MCF 10A (cell line): ENCODE measurements at places on chromosomes 16 and 17.
A peak's percentile ranks its signal among the peaks of the same experiment; 100 is the strongest.

- peaks cover 8% of the 10 kb centered on the region for H3K4me1 ChIP-seq
- DNase-seq, result no peak
- H3K36me3 ChIP-seq, result peaks cover 12% of the 10 kb centered on the region
- H3K27me3 ChIP-seq, result no peaks in the 10 kb centered on the region
- no peak overlapping the region for H3K4me3 ChIP-seq
- no peak overlapping the region for H3K27ac ChIP-seq
These were observed 41.7 kb upstream of the CDRT4 start for GRCh38 chr17:15509095-15509494.

GRCh38 chr17:61519754-61520440 is 67.7 kb downstream of the TBX4 start:
- no peak for DNase-seq
- H3K4me3 ChIP-seq, result no peak overlapping the region
- no peak overlapping the region for H3K27ac ChIP-seq

- H3K4me3 ChIP-seq, result no peak overlapping the region
- DNase-seq, result no peak
- no peak overlapping the region for H3K27ac ChIP-seq
- H3K36me3 ChIP-seq, result no peaks in the 10 kb centered on the region
- peaks cover 5% of the 10 kb centered on the region for H3K4me1 ChIP-seq
- H3K27me3 ChIP-seq, result peaks cover 10% of the 10 kb centered on the region
These were observed 4.8 kb downstream of the LHX1 start for GRCh38 chr17:36942019-36942599.

DNA sequence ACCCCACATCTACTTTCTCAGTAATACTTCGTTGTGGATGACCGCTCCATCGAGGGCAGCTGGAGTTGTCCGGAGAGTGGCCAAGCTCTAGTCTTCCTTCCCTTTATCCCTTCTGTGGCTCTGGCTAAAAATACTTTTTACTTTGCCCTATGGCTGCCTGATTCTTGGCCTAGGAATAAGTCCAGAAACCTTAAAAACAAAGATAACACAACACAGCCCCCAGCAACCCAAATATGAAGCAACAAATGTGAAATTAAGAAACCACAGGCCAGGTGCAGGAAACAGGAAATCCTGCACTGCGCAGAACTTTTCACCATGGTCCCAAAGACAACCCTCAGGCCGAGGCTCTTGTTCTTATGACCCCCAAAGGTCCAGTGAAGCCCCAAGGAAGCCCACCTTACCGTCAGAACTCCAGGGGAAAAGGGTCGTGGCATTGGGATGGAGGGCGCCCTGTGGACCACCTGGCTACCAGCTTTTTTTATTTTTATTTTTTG is 26.0 kb downstream of the TK2 start:
- H3K4me1 ChIP-seq, result peaks cover 18% of the 10 kb centered on the region
- no peaks in the 10 kb centered on the region for H3K27me3 ChIP-seq
- no peak overlapping the region for H3K4me3 ChIP-seq
- no peak overlapping the region for H3K27ac ChIP-seq
- H3K36me3 ChIP-seq, result peaks cover 38% of the 10 kb centered on the region

GRCh38 chr16:65015599-65015998 is 106.3 kb downstream of the CDH11 start:
- H3K27ac ChIP-seq, result no peak overlapping the region
- no peak for DNase-seq
- H3K36me3 ChIP-seq, result no peaks in the 10 kb centered on the region
- no peak overlapping the region for H3K4me3 ChIP-seq

GRCh38 chr16:65547772-65548446 is 426.0 kb upstream of the CDH11 start:
- H3K4me1 ChIP-seq, result no peaks in the 10 kb centered on the region
- H3K36me3 ChIP-seq, result no peaks in the 10 kb centered on the region
- H3K4me3 ChIP-seq, result no peak overlapping the region
- H3K27me3 ChIP-seq, result no peaks in the 10 kb centered on the region

GRCh38 chr16:55399911-55400310 is 75.9 kb downstream of the IRX6 start:
- H3K4me3 ChIP-seq, result no peak overlapping the region
- no peaks in the 10 kb centered on the region for H3K36me3 ChIP-seq
- peaks cover 24% of the 10 kb centered on the region for H3K27me3 ChIP-seq

- peaks cover 24% of the 10 kb centered on the region for H3K4me1 ChIP-seq
- H3K4me3 ChIP-seq, result no peak overlapping the region
- DNase-seq, result no peak
- H3K27ac ChIP-seq, result no peak overlapping the region
These were observed 5.8 kb downstream of the TXNDC11 start for GRCh38 chr16:11736903-11737302.

DNA sequence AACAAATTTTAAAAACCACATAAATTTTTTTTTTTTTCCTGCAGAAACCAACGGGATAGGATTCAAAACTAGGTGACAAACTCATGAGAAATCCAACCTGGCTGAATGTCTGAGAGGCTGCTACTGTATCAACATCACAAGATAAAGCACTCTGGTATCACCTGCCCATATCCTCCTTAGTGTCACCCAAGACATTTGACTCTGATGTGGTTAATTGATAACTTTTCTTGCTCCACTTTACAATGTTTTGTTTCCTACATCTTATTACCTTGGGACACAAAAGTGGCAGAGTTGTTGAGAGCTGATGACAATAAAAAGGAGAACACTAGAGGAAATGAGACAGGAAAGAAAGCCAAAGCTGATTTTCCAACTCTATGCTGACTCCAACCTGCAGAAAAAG is 4.0 kb upstream of the FBXL20 start:
- peaks cover 46% of the 10 kb centered on the region for H3K36me3 ChIP-seq
- no peak overlapping the region for H3K27ac ChIP-seq
- no peak overlapping the region for H3K4me3 ChIP-seq
- DNase-seq, result no peak
- no peaks in the 10 kb centered on the region for H3K27me3 ChIP-seq
- peaks cover 15% of the 10 kb centered on the region for H3K4me1 ChIP-seq

DNA sequence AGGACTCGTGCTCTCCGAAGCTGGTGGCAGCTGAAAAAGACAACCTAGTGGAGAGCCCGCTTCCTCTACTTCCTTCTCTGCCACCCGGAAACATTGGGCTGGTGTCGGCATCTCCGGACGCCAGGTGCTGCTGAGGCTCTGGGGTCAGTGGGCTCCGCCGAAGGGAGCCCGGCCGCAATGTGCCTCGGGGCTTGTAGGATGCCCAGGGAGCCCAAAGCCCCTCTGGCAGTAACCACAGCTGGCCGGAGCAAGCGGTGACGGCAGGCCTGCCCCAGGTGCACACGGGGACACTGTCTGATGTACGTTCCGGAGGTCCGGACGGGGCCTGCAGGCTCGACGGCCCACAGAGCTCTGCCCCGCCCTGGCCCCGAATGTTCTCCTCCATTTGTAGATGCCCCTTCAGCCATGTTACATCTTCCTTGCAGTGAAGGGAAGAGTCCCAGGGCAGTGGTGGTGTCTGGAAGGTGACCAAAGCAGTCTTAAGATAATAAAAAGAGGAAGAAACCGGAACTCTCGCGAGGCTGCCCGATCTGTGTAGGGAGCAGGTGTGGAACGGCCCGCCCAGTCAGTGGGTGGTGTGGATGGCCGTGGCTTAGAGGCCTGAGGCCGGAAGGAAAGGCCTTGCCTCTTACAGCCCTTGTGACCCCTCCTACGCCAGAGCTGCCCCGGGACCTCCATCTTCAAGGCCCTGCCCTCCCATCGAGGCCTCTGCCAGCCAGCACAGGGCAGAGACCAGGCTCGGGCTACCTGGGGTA is 22.6 kb downstream of the NDUFAF8 start:
- no peaks in the 10 kb centered on the region for H3K27me3 ChIP-seq
- DNase-seq, result no peak
- peaks cover 47% of the 10 kb centered on the region for H3K36me3 ChIP-seq
- no peak overlapping the region for H3K4me3 ChIP-seq
- H3K27ac ChIP-seq, result no peak overlapping the region

- H3K4me1 ChIP-seq, result peaks cover 5% of the 10 kb centered on the region
- no peaks in the 10 kb centered on the region for H3K36me3 ChIP-seq
- peak overlapping the region; percentile 94 for H3K27ac ChIP-seq
- peak; percentile 83 for DNase-seq
- peak overlapping the region; percentile 88 for H3K4me3 ChIP-seq
These were observed 91.5 kb upstream of the TMEM97 start for GRCh38 chr17:28227316-28228108.

DNA sequence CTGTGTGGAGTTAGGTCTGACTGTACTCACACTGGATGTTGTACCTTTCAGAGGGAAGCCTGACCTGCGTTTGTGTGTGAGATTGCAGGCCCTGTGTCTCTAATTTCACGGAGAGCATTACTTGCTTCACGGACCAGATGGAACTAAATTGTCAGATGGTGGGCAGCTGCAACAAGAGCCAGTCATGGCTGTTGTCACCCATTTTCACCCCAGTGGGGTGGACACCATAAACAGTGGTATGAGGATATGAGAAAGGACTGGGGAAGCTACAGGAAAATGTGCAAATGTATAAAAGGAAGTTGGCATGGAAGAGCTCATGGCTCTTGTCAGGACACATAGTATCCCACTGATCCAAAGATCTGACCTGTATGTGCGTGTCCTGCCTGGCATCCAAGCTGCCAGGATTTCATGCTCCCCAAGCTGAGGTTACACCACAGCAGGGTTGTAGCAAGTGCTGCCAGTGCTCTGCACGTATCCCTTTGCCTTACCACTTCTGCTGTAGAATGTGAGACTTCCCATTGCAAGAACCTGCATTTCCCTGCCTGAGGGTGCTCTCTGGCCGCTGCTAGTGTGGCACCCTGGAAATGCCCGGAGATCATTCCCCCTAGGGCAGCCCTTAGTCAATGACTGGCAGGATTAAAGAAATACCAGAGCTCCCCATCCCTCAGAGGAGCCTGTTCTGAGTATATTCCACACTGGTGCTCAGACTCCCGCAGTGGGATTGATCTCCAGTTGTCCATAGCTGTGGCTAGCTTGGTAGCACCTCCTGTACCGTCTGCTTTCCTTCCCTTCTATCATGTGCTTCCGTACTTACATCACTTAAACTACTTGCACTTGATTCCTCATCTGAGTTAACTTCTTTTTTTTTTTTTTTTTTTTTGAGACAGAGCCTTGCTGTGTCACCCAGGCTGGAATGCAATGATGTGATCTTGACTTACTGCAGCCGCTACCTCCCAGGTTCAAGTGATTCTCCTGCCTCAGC is 70.4 kb upstream of the TANC2 start:
- DNase-seq, result peak; percentile 48
- no peaks in the 10 kb centered on the region for H3K36me3 ChIP-seq
- H3K4me3 ChIP-seq, result no peak overlapping the region

DNA sequence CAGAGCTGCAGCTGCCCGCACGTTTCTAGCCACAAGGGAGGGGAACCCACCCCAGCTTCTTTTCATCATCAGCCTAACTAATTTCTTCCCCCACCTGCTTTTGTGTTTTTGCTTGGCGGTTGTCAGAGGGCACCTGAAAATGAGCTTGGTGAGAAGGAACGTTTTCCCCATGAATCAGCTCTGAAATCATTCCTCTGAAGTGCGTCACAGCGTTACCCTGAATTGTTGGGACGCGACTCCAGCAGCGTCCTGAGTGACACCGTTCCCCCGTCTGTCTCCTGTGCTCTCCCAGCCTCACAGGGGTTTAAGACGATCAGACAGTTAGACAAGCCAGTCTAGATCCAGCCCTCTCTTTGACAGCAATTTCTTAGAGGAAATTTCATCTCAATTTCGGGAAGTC is 722.9 kb upstream of the EEF2KMT start:
- no peaks in the 10 kb centered on the region for H3K4me1 ChIP-seq
- H3K27me3 ChIP-seq, result no peaks in the 10 kb centered on the region
- H3K4me3 ChIP-seq, result no peak overlapping the region
- no peak overlapping the region for H3K27ac ChIP-seq
- H3K36me3 ChIP-seq, result no peaks in the 10 kb centered on the region
- DNase-seq, result no peak

DNA sequence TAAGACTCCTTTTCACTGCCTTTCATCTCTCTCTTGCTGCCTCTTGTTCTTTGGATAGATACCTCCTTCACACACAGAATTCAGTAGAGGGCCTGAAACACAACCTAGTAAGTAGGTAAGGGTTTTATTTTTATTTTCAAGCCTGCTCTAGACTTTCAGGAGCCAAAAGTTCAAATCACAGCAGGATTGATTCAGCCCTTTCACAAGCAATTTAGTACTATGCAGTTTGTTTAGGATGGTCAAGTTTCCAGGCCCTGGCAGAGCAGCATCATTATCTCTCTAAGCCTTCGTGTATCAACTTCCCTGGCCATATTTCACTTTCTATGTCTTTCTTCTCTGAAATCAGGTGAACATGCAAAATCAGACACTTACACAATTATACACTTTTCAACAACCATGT is 148.8 kb upstream of the CORO6 start:
- H3K4me1 ChIP-seq, result no peaks in the 10 kb centered on the region
- H3K36me3 ChIP-seq, result no peaks in the 10 kb centered on the region
- H3K27me3 ChIP-seq, result no peaks in the 10 kb centered on the region
- no peak overlapping the region for H3K4me3 ChIP-seq
- H3K27ac ChIP-seq, result no peak overlapping the region

GRCh38 chr17:71224824-71225575 is 895.8 kb upstream of the SOX9 start:
- no peaks in the 10 kb centered on the region for H3K4me1 ChIP-seq
- no peak overlapping the region for H3K27ac ChIP-seq
- no peaks in the 10 kb centered on the region for H3K36me3 ChIP-seq
- no peaks in the 10 kb centered on the region for H3K27me3 ChIP-seq
- no peak overlapping the region for H3K4me3 ChIP-seq
- DNase-seq, result peak; percentile 13

DNA sequence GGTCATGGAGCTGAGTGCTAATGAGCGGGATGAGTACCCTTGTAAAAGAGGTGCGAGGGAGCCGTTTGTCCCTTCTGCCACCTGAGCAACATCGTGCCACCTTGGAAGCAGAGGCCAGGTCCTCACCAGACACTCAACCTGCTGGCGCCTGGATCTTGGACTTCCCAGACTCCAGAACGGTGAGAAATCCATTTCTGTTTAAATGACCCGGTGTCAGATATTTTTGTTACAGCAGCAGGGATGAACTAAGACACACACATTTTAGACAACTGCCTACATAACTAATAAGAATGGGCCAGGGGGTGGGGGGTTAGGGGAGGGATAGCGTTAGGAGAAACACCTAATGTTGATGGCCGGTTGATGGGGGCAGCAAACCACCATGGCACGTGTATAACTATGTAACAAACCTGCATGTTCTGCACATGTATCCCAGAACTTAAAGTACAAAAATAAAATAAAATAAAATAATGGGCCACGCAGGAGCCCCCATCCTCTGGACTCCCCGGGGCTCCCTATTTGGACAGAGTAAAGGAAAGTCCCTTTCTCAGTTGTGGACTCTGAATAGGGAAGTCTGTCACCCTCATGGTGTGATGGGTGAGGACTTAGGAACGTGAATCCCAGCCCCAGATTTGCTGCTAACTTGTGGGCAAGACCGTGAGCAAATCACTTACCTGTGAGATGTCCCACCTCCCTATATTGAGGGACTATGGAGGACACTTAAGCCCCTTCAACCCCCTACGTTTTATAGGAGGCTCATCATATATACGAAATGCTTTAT is 60.6 kb upstream of the DNAH17 start:
- H3K4me1 ChIP-seq, result no peaks in the 10 kb centered on the region
- peaks cover 6% of the 10 kb centered on the region for H3K36me3 ChIP-seq
- no peaks in the 10 kb centered on the region for H3K27me3 ChIP-seq
- no peak for DNase-seq
